Activated naive CD4-positive, alpha-beta T cell (primary cell): ENCODE measurements at places on chromosomes 5 and 9.

DNA sequence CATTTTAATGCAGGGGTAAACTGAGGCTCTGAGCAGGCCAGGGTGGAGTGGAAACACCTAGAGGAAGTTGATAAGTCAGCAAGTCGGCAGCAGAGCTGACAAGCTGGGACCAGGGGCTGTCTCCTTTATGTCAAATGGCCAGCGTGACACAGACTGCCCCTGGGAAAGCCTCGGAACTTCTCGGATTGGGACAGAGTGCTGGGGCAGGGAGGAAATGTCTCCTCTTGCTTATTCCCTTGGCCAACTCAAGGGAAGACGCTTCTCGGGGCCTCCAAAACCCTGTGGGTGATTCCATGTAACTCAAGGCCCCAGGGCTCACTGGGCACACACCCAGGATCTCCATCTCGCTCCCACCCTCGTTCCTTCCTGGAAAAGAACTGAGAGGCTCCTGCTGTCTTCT lies 25.4 kb upstream of the ANXA6 start:
- no peak for DNase-seq

GRCh38 chr5:124317451-124317850 lies 429.0 kb downstream of the ZNF608 start:
- DNase-seq, result no peak

- DNase-seq, result no peak
Measured at GRCh38 chr9:72826996-72827949, 125.6 kb downstream of the ALDH1A1 start.

DNA sequence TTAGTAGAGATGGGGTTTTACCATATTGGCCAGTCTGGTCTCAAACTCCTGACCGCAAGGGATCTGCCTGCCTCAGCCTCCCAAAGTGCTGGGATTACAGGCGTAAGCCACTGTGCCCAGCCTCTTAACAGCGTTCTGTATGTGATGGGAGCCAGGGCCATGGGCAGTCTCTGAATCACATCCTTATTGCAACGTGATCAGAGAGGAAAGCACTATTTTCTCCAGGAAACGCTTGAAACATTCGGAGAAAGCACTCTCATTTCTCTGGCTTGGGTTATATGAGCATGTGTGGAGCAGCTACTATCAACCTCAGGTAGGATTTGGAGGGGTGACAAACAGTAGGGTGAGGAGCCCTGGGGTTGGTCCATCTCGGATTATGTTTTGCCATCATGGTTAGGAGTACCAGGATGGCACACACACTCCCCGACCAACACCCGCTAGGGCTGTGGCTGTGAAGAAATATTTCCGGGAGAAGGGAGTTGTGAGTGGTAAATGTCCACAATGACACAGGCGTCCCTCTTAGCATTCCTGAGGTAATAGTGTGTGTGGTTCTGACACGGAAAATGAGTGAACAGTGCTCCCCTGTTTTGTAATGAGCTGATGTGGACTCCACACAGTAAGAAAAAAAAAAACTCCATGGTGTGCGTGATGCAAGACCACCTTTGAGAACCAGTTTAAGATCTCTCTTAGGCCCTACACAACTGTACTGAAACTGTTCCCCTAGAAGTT lies 406.2 kb upstream of the ZNF608 start:
- DNase-seq, result no peak
